ENCODE measurements at places on chromosomes 2 and 18.

DNA sequence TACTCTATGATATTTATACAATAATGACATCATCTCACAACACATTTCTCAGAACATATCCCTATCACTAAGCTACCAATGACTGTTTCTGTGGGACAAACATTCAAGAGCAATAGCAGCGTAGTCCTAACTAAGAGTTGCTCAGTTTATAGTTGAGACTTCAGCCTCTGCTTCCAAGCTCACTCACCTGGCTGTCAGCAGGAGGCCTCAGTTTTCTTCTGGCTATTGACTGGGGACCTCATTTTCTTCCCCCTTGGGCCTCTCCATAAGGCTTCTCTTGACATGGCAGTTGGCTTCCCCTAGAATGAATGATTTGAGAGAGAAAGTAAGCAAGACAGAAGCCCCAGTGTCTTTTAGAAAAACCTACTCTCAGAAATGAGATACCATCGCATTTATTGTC lies 85.9 kb downstream of the ARMC9 start:
- no peak for DNase-seq

DNA sequence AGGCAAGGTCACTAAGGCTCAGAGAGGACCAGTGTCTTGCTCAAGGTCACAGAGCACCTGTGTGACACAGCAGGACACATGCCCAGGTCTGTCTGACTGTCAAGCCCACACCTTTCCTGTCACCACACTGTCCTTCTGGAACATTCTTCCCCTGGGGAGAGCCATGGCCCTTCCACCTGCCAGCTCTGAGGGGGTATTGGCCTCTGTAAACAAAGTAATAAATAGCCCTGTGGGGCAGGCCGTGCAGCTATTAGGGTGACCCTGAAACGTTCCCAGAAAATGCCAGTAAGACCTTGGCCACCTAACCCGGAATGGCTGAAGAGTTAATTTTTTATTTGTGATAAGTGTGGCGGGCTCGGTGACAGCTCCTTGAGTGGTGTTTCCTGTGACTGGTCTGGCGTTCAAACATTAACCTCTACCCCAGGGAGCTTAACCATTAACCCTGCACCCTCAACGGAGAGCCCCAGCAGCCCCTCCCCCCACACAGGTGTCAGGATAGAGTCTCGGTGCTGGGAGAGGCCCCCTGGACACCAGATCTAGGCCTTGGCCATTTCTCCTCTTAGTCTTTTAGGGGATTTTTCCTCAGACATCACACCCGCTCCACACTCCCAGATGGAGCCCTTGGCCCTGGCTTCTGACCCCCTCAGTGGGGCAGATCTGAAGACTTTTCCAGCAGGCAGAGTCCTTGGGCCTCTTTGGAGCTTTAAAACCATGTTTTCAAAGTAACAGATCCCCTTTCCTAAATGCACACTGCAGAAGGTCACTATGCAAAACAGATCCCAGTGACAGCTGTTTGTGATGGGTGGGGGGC lies 36.6 kb downstream of the SCTR start:
- DNase-seq: no peak

- DNase-seq: no peak
These were observed 115.5 kb upstream of the ITGA6 start for GRCh38 chr2:172311921-172312345.

DNA sequence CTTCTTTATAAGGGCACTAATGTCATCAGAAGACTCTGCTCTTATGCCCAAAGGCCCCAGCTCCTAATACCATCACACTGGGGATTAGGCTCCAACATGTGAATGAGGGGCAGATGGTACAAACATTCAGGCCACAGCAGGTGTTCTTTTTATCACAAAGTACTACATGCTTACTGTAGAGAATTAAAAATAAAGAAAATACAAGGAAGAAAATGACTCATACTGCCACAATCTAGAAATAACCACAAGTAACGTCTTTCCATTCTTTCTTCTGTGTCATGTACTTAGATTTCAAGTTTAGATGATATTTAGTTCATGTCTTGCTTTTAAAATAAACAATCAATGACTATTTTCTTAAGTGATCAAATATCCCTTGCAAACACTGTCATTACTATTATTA lies 100.3 kb upstream of the NEDD4L start:
- no peak for DNase-seq

DNA sequence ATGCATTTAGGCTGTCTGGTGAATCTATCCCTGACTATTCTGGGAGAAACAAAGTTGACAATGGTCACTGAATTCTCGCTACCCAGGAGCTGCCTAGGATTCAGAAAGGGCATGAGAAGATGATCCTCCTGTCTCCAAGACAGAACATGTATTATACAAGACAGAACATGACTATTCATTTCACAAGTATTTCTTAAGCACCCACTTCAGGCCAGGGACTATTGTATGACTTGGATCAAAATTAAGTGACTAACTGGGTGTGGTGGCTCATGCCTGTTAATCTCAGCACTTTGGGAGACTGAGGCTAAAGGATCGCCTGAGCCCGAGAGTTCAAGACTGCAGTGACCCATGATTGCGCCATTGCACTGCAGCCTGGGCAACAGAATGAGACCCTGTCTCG lies 235.8 kb upstream of the RAB12 start:
- DNase-seq: no peak

- DNase-seq: no peak
These were observed 58.2 kb downstream of the PPP1R1C start for GRCh38 chr2:182043861-182044260.

GRCh38 chr2:121200419-121201315 lies 84.3 kb downstream of the TFCP2L1 start:
- no peak for DNase-seq

DNA sequence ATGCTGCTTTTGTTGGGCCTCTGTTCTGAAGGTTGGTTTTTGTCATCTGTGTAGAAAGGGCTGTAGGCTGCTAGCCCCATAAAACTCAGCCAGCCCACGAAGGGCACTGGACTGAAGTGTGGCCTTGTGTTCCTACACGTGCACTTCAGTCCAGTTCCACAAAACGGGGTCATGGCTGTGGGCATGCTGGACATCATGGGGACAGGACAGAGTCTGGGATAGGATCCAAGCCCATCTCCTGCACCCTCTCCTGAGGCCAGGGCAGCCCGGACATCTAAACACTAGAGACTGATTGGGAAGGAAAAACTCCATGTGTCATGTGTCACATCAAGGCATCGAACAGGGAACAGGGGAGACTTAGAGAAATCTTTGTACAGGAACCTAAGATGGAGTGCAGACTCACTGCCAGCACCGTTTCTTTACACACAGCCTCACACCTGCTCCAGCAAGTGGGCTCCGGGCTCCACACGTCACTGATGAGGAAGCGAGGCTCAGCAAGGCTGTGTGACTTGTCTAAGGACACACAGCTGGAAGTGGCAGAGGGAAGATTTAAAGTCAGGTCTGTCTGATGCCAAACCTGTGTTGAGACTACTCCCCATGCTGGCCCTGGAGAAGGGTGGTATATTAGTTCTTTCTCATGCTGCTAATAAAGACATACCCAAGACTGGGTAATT lies 74.8 kb upstream of the BCL2L11 start:
- DNase-seq: peak; percentile 88

DNA sequence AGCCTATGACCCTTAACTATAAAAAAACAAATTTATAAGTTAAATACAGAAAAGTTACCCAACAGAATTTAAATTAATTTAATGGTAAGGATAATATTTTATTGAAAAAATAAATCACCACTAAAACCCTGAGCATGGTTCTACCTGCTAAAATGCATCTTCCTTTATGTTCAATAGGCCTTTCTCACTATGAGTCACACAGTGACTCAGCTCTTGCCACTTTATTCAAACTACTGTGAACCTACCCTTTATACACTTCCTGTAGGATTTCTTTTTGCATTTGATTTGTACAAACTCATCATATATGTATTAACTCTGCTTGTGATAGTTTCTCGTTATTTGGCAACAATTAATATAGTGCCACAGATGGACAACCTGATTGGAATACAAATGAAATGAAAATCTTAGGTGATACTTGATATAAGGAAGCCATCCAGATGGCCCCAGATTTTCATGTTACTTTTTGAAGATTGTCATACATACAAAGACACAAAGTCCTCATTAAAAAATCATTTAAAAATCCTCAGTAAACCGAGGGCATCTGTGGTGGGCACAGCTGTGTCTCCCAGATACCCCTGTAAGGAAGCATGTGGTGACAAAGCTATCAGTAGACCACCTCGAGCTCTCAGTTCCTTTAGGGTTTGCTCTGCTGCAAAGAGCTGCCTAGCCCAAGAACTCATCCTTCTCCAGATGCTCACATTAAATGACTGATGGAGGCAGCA lies 55.2 kb upstream of the COBLL1 start:
- no peak for DNase-seq

GRCh38 chr2:214504599-214505376 lies 93.9 kb downstream of the VWC2L start:
- DNase-seq: no peak

GRCh38 chr2:673016-673415 lies 4.2 kb downstream of the TMEM18 start:
- DNase-seq: no peak

GRCh38 chr2:203973000-203973399 lies 36.4 kb downstream of the ICOS start:
- DNase-seq: no peak

Data from vagina (tissue), 2 donors.